ENCODE measurements at places on chromosomes 11 and 22.

DNA sequence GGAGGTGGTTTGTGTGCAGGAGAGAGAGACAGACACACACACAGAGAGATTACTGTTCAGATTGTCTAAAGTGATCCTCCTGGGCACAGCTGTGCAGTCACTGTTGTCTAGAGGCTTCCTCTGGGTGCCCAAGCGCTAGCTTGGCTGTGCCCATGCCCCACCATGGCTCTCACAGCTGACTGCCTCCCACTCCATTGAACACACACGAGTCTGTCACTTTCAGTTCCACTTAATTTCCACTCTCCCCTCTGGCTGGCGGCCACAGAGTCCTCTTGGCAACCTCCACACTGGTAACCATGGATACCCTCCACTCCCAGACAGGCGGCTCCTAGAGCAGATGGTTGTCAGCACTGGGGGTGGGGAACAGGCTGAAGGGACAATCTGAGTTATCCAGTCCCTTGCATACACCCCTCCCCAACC, 29.1 kb downstream of the MAP6 start:
- peak; percentile 44 for DNase-seq

- DNase-seq: peak; percentile 73
These were observed 48.5 kb upstream of the PPP2R1B start for GRCh38 chr11:111814557-111815320.

DNA sequence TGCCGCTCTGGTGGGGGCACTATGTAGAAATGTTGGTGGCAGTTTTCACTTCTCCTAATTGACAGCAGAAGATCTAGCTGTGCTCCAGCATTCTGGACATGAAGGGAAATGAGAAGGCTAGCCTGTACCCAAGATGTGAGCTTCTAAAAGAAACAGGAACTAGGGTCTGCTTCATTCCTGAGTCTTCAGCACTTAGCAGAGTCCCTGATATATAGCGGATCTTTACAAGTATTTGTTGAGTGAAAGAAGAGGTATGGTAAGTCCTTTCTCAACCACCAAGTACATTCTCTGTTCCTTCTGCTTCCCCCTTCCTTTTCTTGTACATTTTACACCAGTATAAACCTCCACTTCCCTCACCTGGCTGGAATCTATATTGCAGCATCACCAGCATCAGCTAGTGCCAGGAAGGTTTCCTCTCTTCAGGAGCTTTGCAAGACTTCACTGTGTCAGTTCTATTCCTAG, 408.3 kb upstream of the CADM1 start:
- DNase-seq: no peak

DNA sequence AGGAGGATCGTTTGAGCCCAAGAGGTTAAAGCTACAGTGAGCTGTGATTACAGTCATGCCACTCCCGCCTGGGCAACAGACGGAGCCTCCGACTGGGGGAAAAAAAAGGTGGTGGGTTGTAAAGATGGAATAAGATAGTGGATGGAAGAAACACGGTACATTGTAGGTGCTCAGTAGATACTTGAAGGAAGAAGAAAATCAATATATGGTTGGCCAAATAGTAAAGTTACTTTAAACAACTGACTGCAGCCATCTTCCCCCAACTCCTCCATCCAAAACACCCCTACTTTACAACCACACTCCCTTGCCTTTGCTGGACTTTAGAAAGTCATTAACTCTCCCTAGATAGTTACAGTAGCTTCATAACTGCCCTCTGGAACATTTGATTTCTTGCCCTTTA, 2.5 kb upstream of the NUP98 start:
- no peak for DNase-seq

DNA sequence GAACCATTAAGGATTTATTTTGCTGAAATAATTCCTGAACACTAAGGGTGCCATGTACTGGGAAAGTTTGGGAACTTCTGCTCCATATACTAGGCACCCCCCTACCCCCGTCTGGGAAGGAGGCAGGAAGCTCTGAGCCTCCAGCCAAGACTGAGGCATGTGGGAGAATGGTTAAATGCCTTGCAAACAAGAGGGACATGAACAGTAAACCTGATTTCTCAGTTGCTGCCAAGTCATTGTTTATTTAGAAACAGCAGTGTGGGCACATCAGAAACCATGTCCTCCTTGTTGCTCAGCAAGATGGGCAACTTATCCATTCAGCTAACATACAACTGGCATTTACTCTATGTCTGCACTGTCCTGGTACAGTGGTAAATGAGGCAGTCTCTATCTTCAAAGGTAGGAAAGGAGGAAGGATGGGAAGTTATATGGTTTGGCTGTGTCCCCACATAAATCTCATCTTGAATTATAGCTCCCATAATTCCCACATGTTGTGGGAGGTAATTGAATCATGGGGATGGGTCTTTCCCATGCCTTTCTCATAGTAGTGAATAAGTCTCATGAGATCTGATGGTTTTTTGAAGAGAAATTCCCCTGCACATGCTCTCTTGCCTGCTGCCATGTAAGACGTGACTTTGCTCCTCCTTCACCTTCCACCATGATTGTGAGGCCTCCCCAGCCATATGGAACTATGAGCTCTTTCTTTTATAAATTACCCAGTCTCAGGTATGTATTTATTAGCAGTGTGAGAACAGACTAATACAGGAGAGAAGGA, 459.1 kb downstream of the MIAT start:
- peak; percentile 69 for DNase-seq

DNA sequence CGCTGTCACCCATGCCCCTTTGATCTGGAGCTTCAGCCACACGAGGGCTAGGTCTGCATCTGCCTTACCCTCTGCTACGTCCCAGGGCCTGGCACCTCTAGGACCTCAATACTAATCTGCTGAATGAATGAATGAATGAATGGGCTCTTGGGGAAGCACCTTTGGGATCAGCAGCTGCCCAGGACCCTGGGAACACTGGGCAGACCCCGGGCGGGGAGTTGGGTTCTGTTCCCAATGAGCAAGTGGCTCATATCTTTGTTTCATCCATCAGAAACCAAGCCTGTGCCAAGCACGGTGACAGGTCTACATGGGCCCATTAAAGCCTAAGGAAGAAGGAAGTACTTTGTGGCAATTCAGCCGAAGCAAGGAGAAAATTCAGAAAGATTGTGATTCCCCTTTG, 41.5 kb upstream of the SHISAL1 start:
- DNase-seq: no peak

DNA sequence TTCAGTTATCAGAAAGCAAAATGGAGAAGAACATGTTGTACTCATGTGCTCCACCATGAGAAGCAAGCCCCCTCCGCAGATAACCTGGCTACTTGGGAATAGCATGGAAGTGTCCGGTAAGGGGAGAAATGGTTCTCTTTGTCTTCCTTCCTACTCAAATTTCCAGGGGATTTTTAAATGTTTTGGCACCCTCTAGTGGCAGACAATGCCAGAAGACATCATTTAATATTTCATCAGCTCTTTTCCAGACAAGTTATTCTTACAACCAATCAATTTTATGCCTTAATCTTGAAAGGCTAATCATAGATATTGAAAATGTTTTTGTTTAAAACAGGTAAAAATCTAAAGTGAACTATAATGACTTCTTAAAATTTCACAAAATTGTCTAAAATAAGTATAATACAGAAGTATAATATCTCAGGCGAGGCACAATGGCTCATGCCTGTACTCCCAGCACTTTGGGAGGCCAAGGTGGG, 15.7 kb downstream of the CRTAM start:
- peak; percentile 79 for DNase-seq

GRCh38 chr11:16962146-16962545, 52.1 kb downstream of the PLEKHA7 start:
- no peak for DNase-seq

- DNase-seq: no peak
These were observed 14.5 kb downstream of the CARS1 start for GRCh38 chr11:3042496-3043314.

DNA sequence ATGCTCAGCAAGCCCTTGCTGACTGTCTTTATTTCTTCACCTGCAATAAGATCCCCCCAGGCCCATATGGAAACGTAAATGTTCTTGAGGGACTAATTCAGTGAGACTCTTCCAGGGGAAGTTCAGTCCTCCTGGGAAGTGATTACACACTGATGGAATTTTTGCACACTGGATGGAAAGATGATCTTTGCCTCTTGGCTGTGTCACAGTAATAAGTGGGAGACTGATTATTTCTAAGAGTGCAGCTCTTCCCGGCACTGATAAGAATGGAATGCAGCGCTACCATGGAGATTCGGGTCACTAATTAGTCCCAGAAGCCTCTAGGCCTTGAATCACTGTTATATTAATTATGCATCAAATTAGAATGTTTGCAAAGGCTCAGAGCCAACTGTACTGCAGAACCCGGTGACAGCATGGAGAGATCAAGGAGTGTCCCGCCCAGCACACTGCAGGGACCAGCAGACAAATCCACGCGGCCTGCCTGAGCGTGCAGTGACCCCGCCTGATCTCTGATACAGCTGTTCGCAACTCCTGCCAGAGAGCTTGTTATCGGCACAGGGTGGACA, 178.3 kb downstream of the SNX19 start:
- DNase-seq: peak; percentile 94

DNA sequence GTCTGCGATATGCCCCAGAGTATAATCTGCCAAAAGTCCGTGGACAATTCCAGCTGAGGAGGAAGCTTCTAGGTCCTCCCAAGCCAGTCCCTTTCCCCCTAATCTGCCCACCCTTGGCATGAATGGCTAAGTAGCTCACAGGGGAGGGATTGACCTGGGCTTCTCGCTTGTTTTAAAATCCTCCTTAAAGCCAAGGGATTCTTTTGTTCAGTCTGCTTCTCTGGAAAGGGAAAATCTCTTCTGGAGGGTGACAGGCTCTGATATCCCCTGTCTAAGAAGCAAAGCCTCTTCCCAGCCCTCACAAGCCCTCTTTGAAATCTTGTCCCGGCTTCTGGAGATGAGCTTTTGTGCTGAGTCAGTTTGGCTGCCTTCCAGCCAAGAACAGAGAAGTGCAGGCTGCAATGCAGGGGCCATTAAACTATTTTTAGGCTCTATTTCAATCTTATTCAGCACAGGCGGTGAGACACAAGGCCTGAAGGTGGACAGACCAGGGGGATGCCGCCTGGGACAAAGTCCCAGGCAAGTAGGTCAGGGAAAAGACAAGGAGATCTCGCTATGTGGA, 23.9 kb downstream of the NEFH start:
- peak; percentile 74 for DNase-seq

- no peak for DNase-seq
These were observed 37.1 kb upstream of the OLFML1 start for GRCh38 chr11:7448201-7448600.

DNA sequence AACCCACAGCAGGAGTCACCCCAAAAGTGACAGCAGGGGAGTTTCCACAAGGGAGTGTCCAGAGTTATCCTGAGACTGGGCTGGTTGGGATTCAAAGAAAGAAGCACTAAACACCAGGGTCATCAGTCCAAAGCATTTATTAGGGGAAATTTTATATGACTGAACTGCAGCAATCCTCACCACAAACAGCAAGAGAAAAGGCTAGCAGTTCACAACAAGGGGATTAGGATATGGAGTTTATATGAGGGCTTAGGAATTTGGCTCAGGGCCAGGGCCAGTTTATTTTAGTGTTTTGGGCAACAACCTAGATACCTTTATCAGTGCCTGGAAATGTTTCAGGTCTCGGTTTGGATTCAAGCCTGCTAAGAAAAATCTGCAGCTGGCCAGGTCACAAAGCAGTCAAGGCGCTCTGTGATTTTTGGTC, 4.6 kb upstream of the TMEM126A start:
- no peak for DNase-seq

- DNase-seq: no peak
These were observed 224.3 kb downstream of the DSCAML1 start for GRCh38 chr11:117572671-117573070.

DNA sequence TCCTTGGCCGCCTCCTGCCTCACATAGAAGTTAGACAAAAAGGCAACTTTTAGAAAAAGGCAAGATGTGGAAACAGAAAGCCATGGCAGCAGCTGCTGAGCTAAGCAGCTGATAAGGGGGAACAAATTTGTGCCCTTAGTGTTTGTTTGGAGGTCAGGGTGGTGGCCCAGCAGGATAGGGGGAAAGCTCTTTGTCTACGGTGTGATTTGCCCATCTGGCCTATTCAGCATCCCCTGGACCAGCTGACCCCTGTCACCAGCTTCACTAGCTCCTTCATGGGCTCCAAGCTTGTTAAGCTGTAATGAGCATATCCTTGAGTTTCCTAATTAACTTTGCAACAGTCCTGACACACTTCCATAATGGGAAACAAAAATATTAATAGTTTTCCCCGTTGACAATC, 5.9 kb upstream of the ME3 start:
- no peak for DNase-seq

- no peak for DNase-seq
These were observed 90.7 kb downstream of the PPP6R3 start for GRCh38 chr11:68551223-68551622.

DNA sequence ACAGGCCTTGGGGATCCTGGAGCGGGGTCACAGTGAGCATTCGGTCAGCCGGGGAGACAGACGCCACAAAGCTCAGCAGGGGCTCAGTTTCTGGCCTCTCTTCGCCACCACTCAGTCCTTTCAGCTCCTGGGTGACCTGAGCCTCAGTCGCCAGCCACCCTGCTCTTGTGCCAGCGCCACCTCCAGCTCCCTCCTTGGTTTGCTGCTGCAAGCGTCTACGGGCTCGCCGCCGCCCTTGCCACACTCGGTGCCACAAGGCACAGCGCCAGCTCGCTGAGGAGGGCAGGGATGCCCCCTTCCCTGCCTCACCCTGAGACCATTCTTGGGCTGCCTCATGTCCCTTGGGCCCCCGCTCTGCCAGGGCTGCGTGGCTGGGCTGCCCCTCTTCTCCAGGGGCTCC, 1.5 kb upstream of the EEF1G start:
- no peak for DNase-seq

DNA sequence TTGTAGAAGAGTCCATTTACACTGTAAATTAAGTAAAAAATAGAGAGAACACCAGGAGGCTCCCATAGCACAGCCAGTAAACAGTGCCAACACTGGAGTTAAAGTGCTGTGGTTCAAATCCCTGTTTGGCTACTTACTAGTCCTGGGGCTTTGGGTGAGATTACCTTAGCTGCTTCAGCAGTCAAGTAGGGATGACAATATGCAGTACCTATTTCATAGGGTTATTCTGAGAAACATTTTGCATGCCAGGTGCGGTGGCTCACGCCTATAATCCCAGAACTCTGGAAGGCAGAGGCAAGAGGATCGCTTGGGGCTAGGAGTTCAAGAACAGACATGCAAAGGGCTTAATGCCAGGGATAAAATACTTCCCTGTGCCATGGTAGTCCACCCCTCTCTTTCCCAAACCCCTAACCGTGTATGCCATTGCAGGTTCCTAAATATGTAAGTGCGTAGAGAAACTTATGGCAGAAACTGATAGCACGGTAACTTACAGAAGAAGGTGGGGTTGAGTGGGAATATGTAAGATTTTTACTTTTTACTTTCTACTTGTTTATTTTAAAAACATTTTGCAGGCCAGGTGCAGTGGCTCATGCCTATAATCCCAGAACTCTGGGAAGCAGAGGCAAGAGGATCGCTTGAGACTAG, 86.4 kb upstream of the PICALM start:
- no peak for DNase-seq

- DNase-seq: no peak
These were observed 25.4 kb upstream of the SEZ6L start for GRCh38 chr22:26143806-26144325.

Measured in fibroblast of skin of back (primary cell).